Spleen (tissue), 13 donors: ENCODE measurements at places on chromosomes 4 and X. TPM values are rescaled to one million over a fixed set of nuclear protein-coding genes. Genes with fewer than 3 reads are reported as not detected.

Gene CTAG1A
- polyA plus RNA-seq, result not detected

Gene MGAT4D
- polyA plus RNA-seq, result not detected

Gene GAGE12E
- not detected for polyA plus RNA-seq

Gene CHRDL1
- polyA plus RNA-seq, result 1.7 TPM

Gene MAPK10
- polyA plus RNA-seq, result 3.2 TPM

Gene FRG2
- not detected for polyA plus RNA-seq

Gene POU4F2
- polyA plus RNA-seq, result not detected

Gene NPY2R
- not detected for polyA plus RNA-seq

Gene TMPRSS11D
- 0.06 TPM for polyA plus RNA-seq

Gene PDZD4
- polyA plus RNA-seq, result 9.4 TPM

Gene PDE6B
- 6.1 TPM for polyA plus RNA-seq

Gene SMR3B
- polyA plus RNA-seq, result not detected

Gene KLF8
- polyA plus RNA-seq, result 3.9 TPM

Gene RHOXF2
- not detected for polyA plus RNA-seq

Gene FHDC1
- polyA plus RNA-seq, result 1.1 TPM

Gene SHROOM4
- 0.26 TPM for polyA plus RNA-seq

Gene CHIC1
- 3.5 TPM for polyA plus RNA-seq

Gene PHOX2B
- 0.03 TPM for polyA plus RNA-seq

Gene FAM184B
- 0.03 TPM for polyA plus RNA-seq
